ENCODE measurements at places on chromosomes 6 and 20.

DNA sequence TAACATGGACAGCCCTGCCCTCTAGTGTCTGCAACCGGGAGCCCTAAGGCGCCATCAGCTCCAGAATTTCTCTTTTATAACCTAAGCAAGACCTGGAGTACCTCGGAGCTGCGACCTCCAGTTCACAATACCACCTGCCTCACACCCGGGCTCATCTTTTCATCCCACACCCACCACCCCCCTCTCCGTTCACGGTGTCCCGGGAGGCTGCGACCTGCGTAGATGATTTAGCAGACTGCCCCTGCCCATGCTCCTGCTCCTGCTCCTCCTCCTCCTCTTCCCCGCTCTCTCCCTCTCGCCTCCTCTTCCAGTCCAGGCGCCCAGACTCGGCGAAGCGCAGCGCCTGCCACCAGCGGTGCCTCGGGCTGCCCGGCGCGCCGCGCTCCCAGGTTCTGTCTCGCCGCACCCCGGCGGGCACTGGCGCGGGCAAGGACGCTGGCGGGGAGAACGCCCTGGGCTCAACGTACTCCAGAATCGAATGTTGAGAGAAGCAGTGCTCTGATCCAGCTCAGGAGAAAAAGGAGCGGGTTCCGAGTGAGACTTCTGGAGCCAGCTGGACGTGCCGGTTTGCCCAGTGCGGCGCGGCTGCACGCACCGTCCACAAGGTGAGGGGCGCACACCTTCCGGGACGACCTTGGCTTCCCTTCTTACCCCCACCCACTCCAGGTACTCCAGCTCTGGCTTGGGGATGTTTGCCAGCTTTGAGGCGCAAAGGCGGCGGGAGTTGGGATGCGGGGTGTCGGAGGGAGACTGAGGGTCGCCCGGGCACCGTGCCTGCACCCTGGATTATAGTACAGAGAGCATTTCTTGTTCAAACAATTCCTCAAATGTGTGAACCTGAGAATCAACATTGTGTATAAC, at the start of gene HTR1E:
HTR1E (plus strand) TSS at position 310 of the 861 bp plus-strand sequence. CDS start 77,807 bp downstream, outside the sequence.
- DNase-seq = no peak

DNA sequence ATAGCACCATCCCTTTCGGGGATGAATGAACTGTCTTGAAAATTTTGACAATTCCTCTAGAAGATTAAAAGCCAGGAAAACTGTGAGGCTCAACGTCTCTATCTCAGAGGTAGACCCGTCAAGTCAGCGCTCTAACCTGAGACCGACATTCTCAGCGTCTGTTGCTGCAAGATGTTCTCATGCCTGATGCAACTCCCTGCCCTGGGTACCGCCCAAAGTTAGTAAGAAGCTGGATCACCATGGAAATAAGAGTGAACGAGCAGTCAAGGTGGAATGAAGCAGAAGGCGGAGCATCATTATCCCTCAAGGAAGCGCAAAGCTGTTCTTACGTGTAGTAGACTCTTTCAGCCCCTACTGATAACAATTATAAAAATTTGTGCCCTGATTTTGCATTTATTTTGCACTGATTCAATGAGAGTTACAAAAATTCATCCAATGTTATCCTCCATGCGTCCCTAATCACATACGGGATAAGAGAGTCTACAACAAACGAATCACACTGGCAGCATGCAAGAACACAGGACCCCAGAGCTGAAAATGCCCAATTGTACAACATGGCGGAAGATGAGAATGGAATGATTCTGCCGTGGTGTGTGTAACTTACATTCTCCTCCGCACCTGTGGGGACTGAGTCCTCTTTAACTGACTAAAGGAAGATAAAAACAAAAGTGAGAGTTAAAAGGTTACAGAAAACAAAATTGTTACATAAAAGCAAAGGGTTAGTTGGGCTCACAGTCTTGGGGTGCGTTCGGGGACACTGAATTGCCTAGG, 95.4 kb downstream of the BCAS1 start:
- no peak for DNase-seq

GRCh38 chr6:155473741-155474140, 18.1 kb upstream of the NOX3 start:
- no peak for DNase-seq

GRCh38 chr20:61451953-61452352, 199.9 kb downstream of the CDH4 start:
- DNase-seq = no peak

DNA sequence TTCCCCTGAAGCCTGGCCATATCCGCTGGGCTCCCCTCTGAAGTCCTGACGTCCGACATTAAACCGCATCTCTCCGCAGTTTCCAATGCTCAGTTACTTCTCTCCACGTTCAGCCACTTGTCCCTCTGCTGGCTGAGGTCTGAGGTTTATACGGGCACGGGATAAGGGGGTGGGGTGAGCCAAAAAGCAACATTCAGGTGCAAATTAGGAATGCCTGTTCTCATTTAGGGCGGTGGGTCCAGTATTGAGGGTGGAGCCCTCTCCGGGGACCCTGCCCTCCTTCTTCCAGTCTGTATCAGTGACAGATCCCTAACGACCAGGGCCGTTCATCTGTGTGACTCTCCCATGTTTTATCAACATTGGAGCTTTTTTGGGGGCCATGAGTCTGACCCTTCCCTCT, 1454.4 kb downstream of the HACE1 start:
- DNase-seq = no peak

DNA sequence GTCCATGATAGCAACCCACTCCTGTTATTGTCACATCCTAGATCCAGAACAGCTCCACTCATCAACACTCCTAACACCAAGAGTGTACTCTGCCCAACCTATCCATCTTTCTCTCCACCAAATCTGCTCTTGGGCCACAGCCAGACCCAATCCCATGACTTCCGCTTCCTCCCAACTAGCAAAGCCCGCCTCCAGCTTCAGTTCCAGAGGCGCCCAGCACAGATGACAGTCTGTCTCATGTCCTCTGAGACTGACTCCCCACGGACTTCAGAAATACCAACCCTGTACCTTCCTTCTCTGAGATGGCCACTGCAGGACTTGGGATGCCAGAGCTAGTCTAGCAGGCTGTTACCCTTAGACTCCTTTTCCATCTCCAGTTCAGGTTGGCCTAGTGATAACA, 48.6 kb downstream of the DTNBP1 start:
- DNase-seq = no peak

- DNase-seq = no peak
Measured at GRCh38 chr6:150169609-150170008, 26.8 kb downstream of the PPP1R14C start.

GRCh38 chr6:155493026-155493693, 37.5 kb upstream of the NOX3 start:
- no peak for DNase-seq

GRCh38 chr6:20349225-20349624, 52.5 kb upstream of the E2F3 start:
- DNase-seq = no peak

DNA sequence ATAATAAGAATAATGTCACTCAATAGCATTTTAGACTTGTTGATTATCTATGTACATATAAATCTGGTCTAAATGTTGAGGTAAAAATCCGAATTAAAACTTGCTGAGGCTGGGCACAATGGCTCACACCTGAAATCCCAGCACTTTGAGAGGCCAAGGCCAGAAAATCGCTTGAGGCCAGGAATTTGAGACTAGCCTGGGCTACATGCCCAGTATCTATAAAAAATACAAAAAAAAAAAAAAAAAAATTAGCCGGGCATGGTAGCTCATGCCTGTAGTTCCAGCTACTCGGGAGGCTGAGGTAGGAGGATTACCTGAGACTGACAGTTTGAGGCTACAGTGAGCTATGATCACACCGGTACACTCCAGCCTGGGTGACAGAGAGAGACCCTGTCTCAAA, 34.2 kb upstream of the SUPT3H start:
- no peak for DNase-seq

GRCh38 chr6:7033202-7033601, 74.6 kb upstream of the RREB1 start:
- no peak for DNase-seq

All from CD4-positive, alpha-beta T cell treated with Interleukin-10 for 1 hour (primary cell).